Spinal cord (tissue), 10 donors: ENCODE measurements at places on chromosomes 3 and 15.

- no peak for DNase-seq
Observed at GRCh38 chr3:30228302-30228631, 378.1 kb upstream of the TGFBR2 start.

GRCh38 chr3:66464512-66464894 is 36.3 kb downstream of the LRIG1 start:
- no peak for DNase-seq

GRCh38 chr3:26587571-26587970 is 35.0 kb upstream of the LRRC3B start:
- DNase-seq = no peak

DNA sequence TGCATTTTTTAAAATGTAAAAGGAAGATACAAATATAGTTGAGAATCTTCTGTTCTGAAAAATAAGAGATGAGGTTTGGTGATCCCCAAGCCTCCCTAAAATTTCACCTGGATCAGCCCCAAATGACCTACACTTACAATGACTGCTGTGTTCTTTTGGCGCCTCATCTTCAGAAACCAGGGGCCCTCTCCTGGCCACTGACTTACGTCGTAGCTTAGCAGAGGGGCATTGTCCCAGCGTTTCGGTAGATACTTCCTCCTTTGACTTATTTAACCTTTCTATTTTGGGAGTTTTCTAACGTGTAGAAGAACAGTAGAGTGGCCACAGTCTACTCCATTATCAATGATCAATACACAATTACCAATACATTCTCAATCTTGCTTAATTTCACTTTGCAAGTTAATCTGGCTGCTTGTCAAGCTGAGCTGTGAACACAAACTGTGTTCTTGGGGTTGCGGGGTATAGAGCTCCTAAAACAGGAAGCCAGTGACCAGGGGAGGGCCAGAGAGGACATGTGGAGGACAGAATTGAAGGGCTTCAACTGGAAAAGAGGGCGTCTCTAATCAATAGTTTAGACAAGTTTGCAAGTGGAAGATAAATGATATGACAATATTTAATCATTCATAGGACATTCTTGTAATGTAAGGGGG is 419.5 kb downstream of the LPP start:
- no peak for DNase-seq

DNA sequence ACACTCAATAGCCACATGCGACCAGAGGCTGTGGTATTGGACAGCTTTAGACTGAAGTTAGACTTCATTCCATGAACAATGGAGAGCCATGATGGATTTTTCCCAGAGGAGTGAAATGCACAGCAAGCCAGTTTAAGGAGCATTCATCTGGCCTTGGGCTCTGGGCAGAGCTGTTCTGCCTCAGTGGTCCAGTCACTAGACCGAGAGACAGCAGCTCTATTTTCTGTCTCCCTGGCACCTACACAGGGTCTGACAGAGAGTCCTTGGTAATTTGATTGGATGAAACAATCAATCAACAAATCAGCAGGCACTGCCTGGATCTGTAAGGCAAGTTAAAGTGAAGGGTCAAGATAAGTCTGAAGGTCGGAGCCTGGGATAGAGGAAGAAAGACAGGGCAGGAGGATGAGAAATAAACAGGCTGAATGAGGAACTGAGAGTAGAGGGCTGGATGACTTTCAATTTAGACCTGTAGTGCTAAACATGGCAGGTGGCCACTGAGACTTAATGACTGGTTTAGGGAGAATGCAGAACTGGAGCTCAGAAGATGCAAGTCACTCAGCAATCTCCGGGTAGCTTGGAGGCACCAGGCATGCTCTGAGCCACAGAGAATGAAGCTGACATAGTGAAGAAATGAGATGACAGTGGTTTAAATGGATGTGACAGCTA is 98.5 kb upstream of the SLC25A36 start:
- DNase-seq = no peak

DNA sequence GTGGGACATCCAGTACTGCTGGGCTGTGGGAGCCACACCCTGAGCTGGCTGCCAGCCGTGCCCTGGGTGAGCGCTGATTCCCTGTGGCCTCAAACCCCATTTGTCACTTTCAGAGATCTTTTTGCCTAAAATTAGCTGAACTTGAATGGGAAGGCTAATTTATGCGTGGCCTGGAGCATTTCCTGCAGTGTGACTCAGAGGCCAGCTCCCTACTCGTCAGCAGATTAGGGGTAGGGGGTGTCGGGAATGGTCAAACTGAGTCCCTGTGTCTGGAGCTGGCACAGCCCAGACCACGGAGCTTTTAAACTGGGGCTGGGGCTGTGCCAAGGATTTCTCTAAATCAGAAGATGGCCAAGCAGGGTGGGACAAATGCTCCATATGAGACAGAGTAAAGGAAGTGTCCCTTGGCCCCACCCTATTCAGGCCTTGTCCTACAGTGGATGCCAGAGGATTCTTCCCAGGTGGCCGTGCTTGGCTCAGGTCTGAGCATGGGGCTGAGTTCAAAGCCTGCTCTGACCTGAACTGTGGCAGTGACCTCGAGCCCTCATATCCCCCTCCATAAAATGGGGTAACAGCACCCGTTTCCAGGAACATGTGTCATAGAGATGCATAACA is 59.7 kb downstream of the ATP2B2 start:
- no peak for DNase-seq

DNA sequence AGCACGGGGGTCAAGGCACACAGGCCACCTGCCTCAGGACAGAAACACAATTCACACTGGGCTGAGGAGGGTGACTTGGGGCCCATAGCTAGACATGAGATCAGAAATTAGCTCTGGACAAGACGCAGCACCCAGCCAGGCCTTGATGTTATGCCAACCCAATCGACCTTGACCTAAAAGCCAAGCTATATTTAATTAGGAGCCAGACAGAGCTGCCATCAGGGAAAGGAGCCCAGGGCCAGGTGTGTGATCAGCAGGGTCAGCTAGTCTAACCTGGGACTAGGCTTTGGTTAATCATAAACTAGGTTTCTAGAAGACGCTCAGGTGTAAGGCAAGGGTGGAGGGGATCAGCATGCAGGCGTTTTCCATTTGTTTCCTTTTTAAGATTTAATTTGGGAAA is 23.9 kb upstream of the SLC25A36 start:
- no peak for DNase-seq

- DNase-seq = no peak
Observed at GRCh38 chr3:43142472-43142871, 36.6 kb upstream of the POMGNT2 start.

DNA sequence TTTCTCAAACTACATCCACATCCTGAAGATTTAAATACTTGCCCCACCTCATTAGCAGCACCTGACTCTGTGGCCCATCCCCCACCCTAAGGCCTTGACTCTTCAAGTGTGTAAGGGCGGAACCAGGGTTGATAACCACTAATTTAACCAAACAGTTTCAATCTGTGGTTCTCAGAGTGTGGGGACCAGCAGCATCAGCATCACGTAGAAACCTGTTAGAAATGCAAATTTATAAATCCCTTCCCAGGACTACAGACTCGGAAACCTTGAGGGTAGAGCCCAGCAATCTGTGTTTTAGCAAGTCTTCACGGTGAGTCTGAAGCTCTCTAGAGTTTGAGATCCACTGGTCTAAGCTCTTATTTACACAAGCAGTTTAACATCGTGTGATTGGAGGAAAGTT is 12.4 kb downstream of the GNB4 start:
- no peak for DNase-seq

GRCh38 chr3:549636-550035 is 353.1 kb downstream of the CHL1 start:
- no peak for DNase-seq

GRCh38 chr3:97815149-97815917 is 6.5 kb upstream of the CRYBG3 start:
- no peak for DNase-seq

- DNase-seq = no peak
Observed at GRCh38 chr3:172905451-172905850, 154.9 kb downstream of the ECT2 start.

GRCh38 chr3:146969356-146969755 is 364.2 kb upstream of the PLSCR5 start:
- no peak for DNase-seq

GRCh38 chr3:56688191-56688590 is 5.1 kb upstream of the TASOR start:
- DNase-seq = no peak

GRCh38 chr3:184556582-184557347 is 4.8 kb upstream of the EPHB3 start:
- DNase-seq = no peak

DNA sequence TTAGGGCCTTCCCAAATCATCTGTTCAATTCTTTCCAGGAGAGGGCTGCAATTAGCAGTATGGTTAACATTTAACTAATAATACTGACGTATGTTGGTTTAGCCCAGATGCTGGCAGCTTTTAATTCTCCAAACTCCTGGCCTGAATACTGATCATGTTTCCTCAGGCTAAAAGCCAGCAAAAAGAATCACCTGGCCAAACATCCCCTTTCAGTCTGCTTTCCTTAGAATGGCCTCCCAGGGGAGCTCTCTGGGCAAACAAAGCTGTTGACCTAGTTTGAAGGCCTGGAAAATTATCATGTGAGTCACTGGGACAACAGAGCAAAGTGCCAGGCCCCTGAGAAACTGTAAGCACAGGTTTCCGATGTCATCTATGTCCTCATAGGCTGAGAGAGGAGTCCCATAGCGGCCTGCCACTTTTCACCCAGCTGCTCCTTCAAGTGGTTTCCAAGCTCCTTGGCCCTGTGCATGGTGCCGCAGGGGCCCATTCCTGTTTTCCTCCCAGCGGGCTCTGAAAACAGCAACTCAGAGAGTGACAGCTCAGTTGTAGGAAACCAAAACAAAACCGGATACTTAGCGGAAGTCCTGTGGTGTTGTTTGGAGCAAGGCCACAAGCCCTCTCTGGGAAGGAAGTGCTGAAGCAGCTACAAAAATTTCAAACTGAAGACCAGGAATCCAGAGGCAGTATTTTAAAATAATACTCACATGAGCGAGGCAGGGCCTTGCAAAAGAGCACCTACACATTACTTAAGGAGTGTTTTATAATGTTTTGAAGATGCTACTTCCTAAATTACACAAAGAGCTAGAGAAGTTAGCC is 36.5 kb upstream of the RAB11A start:
- peak; percentile 64 for DNase-seq

DNA sequence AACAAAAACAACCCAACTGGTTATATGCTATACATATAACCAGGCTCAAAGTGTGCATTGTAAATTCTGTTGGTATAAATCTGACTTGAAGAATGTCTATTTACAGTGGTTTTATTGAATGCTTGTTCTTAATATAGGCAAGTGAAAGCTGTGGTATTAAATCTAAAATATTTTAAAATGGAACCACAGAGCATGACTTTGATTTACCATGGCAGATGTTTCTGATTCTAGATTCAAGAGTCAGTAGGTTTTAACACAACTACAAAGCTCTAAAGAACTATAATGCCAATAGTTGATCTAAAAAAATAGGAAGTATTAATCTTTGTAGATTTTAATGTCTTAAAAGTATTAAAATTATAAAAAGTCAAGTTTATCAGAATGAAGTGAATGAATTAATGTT is 141.9 kb upstream of the PLSCR5 start:
- DNase-seq = no peak

- no peak for DNase-seq
Observed at GRCh38 chr3:129050556-129051295, 9.9 kb upstream of the GP9 start.

- no peak for DNase-seq
Observed at GRCh38 chr3:133693821-133694220, 32.1 kb upstream of the TOPBP1 start.

GRCh38 chr15:89192136-89192535 is 29.2 kb downstream of the RLBP1 start:
- no peak for DNase-seq

- DNase-seq = no peak
Observed at GRCh38 chr3:126678693-126679317, 23.9 kb upstream of the TXNRD3 start.

DNA sequence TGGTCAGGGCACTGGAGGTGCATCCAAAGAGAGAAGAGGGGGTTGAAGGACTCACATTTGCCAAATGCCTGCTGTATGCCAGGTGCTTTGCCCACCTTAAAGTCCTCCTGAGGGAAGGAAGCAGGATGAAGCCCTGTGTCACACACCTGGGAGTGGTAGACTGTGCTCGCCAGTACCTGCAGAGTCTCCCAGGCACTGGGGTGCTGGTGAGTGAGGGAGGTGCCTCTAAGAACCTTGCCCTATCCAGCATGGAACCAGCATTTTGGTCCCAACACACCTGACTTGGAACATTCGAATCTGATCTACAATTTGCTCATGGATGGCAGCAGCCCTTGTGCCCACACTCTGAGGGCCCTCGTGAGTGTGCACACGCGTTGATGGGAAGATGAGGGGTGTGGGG is 76.7 kb downstream of the SEC22A start:
- no peak for DNase-seq

- peak; percentile 26 for DNase-seq
Observed at GRCh38 chr3:9915254-9916141, 1.4 kb upstream of the IL17RC start.

DNA sequence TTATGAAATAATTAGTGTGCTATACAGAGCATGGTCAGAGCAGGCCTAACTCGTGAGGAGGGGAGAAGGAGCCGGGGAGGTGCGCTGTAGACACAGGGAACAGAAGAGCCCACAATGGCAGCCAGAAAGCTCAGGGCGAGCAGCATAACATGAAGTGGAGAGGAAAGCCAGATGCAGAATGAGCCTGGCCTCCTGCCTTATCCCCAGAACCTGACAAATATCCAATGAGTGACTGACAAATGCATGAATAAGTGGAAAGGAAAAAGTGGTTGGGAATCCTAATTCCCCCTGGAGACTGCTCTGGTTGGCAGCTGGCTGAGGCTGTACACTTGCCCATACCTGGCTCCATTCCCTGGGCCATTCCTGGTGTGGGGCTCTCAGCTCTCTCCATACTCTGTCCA is 9.2 kb upstream of the MST1R start:
- DNase-seq = no peak

- DNase-seq = no peak
Observed at GRCh38 chr3:154240235-154240634, 84.1 kb downstream of the DHX36 start.

DNA sequence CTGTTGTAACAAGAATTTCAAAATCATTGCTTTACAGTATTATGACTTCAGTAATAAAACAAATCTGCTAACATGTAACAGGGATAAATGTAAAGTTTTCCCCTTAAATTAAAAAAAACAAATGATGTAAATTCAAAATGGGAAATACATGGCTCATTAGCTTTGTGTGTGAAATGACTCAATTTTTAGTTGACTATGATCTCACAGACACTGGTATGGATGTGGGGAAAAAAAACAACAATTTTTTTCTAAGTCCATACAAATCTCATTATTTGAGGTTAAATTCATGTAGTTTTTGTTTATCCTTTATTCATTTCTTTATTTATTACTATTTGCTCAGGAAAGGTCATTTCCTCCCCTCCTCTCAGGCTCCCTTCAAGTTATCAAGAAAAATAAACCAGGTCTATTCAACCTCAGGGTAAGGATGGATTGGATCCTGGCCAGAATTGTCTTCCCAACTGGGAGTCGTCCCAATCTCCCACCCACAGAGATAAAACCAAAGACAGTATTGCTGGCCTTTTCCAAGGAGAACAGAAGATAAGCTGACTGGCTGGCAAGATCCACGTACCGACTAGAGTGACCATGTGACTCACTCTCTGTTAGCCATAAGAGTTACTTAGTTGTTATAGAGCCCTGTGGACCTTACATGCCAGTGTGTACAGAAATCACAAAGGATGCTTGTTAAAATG is 373.3 kb downstream of the GAP43 start:
- DNase-seq = no peak
